ENCODE measurements at places on chromosomes 4 and X.

DNA sequence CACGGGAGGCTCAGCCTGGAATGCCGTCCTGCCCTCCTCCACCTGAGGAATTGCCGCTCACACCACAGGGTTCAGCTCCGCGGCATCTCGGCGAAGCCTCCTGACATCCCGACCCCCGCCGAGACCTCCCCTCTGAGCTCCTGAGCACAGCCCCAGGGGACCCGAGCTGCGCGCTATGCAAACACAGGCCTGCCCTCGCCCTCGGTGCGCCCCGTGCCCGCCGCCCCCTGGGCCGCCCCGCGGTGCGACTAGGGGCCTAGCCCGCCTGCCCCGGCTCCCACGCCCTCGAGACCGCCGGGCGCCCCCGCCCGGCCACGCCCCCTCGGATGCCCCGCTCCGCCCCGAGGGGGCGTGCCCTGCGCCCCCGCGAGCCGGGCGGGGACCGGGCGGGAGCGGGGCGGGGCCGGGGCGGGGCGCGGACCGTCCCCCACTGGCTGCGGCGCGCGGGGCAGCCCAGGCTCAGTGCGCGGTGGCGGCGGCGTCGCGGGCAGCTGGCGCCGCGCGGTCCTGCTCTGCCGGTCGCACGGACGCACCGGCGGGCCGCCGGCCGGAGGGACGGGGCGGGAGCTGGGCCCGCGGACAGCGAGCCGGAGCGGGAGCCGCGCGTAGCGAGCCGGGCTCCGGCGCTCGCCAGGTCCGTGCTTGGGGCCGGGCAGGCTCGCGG lies at the start of gene FGFR3:
Gene FGFR3, plus strand, starts transcription at position 462 of the 664 bp plus-strand sequence. CDS start 642 bp downstream, outside the sequence.
- DNase-seq: peak; percentile 17

GRCh38 chr4:25608644-25609043 lies 47.0 kb upstream of the SLC34A2 start:
- DNase-seq: no peak

DNA sequence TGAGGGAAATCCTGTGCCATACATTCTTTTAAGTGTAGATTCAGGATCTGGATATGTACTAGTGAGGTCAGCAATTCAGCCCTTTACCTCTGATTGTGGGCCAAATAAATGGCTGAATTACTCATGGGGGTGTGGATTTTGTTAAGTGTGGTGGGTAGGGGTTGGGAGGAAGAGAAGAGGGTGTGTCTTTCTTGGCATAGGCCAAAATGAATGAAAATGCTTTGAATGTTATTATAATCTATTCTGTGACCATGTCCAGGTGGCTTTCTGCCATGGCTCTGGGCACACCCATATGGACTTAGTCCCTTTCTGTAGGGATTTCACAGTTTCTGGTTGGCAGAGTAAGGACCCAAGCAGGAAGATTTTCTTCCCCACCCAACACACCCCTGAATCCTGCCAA lies 244.3 kb downstream of the CBR4 start:
- DNase-seq: no peak

- no peak for DNase-seq
These were observed 1002.9 kb upstream of the IGFBP7 start for GRCh38 chr4:58113126-58113525.

- DNase-seq: no peak
These were observed 80.8 kb upstream of the BMPR1B start for GRCh38 chr4:94676970-94677369.

DNA sequence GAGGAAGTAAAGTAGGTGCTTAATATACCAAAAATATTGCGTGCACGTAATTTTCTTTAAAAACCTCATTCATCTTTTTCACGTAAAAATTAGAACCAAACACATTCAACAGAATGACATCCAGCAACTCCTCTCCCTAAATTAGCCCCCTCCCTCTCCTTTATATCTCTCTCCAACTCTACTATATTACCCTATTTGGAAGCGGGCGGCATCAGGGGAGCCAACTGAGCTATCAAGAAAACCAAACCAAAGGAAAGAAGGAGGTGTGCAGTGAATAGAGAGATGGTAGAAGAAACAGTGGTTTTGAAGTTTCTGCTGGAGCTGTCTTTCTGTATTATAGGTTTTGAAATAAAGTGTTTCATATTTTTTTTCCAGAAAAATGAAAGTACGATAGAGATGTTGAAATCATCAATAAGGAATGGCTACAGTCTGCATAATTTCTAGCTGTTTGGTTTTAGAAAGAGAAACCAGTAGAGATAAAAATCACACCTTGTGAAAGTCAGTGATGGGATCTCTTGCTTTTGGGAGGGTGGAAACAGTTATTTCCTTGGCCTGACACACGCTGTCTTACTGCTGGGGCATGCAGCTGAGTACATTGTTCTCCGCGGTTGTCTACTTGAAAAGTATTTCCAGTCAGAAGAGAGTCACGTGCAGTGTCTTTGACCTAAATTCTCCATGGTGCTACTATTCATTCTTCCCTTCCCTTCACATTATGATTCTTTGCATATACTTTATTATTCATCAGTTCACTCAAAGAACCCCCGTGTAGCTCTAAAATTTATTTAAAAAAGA lies 94.1 kb upstream of the WDR17 start:
- no peak for DNase-seq

DNA sequence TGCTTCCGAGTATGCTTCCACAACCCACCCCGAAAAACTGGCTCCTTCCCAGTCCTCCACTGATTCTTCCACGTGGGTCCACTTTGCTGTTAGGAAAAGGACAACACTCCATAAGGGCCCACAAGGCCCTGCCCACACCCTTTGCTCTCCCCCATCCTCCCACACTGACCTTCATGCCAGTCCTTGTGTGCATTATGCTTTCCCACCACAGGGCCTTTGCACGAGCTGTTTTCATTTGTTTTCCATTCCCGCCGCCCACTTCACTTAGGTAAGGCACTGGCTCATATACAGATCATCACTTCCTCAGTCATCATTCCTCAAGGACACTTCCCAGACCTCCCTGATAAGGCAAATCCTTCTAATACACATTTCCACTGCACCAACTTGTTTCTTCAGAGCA lies 16.8 kb upstream of the SEL1L3 start:
- DNase-seq: no peak

- DNase-seq: peak; percentile 72
These were observed at the start of gene CTBP1 for GRCh38 chr4:1248245-1249147. Gene CTBP1 (minus strand): TSS chr4:1249130. CDS start chr4:1241331, 7,799 bp downstream.
